ENCODE measurements at places on chromosomes 5 and 9. TPM values are rescaled to one million over a fixed set of nuclear protein-coding genes. Genes with fewer than 3 reads are reported as not detected.

DNA sequence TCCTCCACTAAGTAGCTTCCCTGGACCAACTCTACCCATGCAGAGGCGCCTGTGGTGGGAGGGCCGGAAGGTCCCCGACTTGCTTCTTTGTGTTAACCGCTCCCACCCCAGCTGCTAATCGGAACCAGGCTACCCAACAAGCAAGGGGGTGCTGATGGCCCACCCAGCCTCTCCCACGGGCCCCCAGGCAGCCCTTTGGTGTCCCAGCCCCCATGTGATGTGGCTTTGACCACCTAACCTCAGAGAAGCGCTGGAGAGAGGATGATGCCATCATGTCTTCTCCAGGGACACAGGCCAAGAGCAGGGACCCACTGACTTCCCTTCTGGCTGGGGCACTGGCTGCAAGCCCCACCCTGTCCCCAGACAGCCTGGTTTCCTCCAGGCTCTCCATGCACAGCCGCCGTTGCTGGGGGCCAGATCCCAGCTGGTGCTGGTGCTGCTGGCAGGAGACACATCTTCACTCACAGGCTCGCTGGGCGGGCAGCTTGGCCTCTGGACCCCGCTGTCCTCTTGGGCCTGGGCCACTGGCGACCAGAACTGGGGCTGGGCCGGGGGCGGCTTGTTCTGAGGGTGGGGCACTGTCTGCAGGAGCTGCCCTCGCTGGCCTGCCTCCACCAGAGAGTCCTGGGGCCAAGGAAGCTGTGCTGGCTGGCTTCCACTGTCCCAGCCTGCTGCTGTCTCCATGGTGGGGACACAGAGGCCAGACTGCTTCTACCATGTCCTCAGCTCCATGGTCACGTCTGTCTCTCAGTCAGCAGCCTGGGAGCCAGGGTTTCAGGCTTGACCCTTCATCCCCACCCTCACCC, 27.8 kb downstream of the LAMC3 start:
- no peak for DNase-seq

- DNase-seq, result no peak
Observed at GRCh38 chr5:14457476-14457875, 124.1 kb upstream of the OTULINL start.

- DNase-seq, result no peak
Observed at GRCh38 chr5:135578685-135579341, at the start of gene CXCL14. CXCL14 (minus strand) TSS chr5:135578991; CDS start chr5:135578778, 213 bp downstream.

- no peak for DNase-seq
Observed at GRCh38 chr5:25119650-25120049, 474.9 kb upstream of the CDH10 start.

GRCh38 chr9:33690143-33690933, 105.0 kb upstream of the PRSS3 start:
- DNase-seq, result no peak

- no peak for DNase-seq
Observed at GRCh38 chr5:92641031-92641962, 939.7 kb downstream of the NR2F1-AS1 start.

GRCh38 chr5:150672237-150672883, 11.3 kb downstream of the MYOZ3 start:
- DNase-seq, result peak; percentile 30

KIF4B gene
- total RNA-seq, result not detected

ADAMTS6 gene
- 2.8 TPM for total RNA-seq

ALG2 gene
- 30.5 TPM for total RNA-seq

TMED9 gene
- 94.0 TPM for total RNA-seq
